Motor neuron (in vitro differentiated cells): ENCODE measurements at places on chromosomes 7 and 10. TPM values are rescaled to one million over a fixed set of nuclear protein-coding genes. Genes with fewer than 3 reads are reported as not detected.

Gene FEZF1
- not detected in 2 replicates for total RNA-seq

DNA sequence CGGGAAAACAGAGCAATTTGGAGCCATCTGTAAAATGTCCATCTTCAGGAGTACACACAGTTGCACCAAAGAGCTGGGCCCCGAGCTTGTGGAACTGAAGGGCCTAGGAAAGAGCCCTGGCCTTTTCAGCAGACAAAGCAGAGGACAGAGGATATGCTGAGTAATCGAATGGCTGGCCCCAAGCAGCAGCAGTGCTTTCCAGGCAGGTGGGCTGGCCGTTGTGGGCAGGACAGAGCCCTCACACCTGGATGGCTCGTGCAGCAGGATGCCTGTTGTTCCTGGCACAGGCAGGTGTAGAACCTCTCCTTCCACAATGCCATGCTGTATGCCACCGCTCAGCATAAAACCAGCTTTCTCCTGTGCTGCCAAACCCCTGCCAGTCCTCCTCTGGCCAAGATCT, 32.5 kb upstream of the TNS3 start:
- no peak for ATAC-seq

Gene VENTX
- total RNA-seq, result 0.24 and 0.62 TPM in 2 replicates

Gene PAOX
- total RNA-seq, result 3.0 and 3.2 TPM in 2 replicates

GRCh38 chr7:130293521-130293920, 560 bp downstream of the CPA4 start:
- ATAC-seq, result no peak

Gene POM121L12
- 0.16 TPM in 1 of 2 replicates, not detected in the other for total RNA-seq

Gene POM121C
- total RNA-seq, result 12.0 and 12.8 TPM in 2 replicates

DNA sequence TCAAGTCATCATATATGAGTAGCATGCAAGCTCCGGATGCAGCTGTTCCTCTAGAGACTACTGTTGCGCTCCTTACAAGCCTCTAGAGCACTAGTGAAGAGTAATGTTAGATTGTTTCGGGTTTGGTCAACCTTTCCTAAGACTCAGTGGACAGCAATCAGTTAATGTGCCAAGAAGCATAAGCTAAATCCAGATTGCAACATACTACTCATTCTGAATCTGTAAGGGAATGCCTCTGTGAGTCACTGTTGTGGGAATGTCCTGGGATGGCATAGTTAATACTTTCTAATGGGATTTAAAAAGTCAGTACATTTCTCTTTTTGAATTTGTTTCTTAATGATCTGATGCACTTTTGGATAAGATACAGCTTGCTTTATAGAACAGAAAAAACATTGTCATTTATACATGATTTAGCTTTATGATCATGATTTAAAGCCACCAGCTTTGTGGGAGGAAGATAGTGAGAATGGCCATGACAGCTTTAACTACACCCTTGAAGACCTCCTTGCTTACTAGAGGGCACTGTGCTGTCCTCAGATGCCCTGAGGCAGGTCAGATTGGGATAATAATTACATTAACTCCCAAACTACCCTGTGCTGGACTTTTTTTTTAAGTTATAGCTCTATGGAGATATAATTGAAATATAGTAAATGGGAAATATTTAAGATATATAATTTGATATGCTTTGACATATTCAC, 138.4 kb downstream of the SDK1 start:
- peak; percentile 80 for ATAC-seq
